GM12864 (cell line): ENCODE measurements at places on chromosomes 2 and 18.

GRCh38 chr18:60200558-60200957 is 172.0 kb downstream of the MC4R start:
- no peak for DNase-seq

DNA sequence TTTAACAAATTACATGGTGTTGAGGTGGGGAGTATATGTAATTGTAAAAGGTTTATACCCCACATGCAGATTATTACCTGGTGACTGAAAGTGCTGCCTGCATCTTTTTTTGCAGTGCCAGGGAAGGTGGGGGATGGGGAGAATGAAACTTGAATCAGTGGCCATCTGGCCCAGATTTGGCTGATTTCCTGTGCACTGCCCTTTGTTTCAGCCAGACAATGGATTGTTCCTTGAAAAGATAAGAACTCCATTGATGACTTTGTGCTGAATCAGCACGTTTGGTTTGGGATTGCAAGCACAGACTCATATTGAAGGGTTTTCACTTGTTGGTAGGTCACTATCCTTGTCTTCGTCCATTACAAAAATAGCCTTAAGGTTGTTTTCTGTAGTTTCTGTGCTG is 20.9 kb downstream of the GREB1L start:
- no peak for DNase-seq

DNA sequence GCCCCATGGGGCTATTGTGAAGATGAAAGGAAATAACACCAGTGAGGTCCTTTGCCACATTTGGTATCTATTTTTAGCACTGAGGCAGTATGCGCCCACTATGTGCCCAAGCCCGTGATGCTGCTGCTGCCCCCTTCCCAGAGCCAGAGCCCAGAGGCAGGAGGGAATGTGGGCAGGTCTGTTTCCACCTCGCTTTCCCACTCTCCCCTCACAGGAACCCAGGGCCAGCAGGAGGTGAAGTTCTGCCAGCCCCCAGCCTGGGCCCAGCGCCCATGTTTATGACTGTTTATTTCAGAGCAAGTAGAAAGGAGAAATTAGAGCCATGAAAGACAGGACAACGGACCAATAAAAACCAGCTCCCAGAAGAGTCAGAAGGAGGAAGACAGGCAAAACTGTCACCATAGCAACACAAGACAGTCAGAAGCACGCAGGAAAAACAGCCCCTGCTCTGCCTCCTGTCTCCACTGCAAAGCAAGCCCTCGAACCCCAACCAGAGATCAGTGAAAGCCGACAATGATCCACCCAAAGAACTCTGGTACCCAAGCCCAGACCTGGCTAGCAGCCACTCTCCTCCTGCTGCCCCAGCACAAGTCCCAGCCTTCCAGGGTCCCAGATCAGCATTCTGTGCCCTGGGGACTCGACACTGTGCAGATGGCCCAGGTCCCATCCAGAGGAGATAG is 1.4 kb downstream of the CYRIA start:
- no peak for DNase-seq

DNA sequence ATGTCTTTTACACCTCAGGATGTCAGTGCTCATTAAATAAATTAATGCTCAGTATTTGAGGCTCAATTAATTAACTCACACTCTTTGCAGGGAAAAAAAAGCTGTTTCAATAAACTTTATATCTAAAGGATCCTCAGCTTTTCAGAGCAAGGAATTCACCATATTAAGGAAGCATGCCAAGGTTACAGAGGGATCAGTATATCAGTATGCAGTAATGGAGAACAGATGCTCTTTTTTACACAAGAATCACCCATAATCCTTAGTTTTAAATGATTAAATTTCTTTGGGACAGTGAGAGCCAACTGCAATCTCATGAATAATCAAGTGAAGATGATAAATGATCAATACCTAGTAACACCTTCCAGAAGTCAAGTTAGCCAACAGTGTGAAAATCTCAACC is 14.9 kb upstream of the LCT start:
- DNase-seq: no peak

GRCh38 chr18:74895686-74896085 is 298.0 kb downstream of the ZNF407 start:
- no peak for DNase-seq

DNA sequence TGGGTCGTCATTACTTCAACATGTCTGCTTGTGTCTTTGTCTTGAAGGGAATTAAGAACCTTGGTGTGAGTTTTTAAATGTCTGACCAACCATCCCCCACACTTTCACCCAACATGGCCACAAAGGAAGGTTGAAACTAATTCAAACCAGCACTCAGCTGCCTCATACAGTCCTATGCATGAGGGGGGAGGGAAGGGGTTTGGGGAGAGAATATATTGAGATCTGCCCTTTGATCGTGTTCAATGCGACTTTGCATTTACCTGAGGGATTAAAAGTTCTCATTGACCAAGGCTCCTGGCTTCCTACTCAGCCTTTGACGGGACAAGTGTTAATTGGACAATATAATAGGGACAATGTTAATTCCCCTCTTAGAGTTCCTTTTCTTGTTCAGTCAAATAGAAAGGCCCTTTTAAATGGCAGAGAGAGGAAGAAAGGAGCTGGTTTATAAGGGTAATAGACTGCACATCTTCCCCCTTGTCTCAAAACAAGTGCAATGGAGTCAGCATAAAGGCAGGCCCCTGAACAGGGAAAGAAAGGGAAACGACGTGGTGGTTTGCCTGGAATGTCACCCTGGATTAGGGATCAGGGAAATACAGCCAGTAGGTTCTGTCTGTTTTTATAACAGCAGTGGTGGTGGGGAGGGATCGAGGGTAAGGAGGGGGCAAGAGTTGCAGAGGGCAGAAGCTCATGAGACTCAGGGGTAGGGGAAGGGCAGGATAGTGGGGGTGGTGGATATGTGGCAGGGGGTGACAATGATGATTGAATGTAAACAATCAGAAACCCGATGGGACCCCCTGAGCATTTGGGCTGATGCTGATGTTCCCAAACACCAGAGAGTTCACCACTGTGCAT is 198.7 kb downstream of the MYCN start:
- DNase-seq: no peak

DNA sequence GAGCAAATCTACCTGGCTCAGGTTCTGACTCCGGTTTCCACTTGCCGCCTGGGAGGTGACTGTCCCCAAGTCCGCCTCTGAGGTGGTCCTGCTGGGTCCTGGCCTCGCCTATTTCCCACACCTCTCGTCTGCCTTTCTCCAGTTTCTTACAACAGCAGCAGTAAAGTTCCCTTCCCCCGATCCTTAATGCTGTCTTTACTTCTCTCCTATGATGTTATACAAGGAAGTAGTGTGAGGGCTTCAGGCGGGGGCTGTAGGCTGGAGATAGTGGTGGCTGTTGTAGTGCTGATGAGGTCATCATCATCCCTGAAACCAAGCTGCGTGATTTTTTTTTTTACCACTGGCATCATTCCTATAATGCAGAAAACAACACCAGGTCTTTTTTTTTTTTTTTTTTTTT is 18.9 kb downstream of the TGIF1 start:
- no peak for DNase-seq

DNA sequence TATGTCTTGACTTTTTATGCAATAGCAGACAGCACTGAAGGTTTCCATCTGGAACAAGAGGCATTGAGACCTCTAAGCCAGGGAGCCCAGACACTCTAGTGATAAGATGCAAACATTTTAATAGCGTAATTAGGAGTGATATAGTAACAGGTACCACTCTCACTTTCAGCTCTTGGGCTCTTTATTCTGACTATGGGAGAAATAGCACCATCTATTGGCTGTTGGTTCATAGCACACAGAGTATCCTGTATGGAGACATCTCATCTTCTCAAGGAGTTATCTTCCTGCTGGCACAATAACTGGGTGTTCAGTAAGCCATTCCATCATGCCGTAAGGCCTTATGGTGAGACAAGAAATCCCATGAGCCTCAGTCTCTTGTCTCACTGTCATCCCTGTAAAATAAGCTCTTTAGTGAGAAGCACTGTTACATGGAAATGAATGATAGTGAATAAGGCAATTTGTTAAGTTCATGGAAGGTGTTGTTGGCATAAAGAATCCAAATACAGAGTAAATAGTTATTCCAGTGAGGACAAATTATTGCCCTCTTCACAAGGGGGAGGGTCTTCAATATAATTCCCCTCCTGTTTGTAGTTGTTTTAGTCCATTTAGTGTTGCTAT is 48.3 kb downstream of the THUMPD2 start:
- DNase-seq: no peak

DNA sequence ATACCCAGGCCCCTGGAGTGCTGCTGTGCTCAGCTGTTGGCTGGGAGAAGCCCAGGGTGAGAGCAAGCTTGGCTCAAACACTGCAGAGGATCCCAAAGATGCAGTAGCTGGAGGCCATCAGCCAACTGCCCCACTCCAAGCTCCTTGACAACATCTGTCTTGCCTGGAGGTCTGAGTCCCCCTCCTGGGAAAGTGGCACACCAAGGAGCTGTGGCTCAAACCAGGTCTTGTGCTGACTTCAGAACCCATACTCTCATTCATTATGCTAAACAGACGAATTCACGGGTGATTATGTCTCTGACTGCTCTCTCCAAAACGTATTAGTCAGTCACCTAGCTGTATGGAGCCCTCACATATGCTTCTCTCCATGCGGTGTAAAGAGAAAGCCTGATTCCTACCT is 206.1 kb downstream of the TTC32 start:
- DNase-seq: no peak

GRCh38 chr2:107448160-107448559 is 378.5 kb upstream of the RGPD4 start:
- DNase-seq: no peak

DNA sequence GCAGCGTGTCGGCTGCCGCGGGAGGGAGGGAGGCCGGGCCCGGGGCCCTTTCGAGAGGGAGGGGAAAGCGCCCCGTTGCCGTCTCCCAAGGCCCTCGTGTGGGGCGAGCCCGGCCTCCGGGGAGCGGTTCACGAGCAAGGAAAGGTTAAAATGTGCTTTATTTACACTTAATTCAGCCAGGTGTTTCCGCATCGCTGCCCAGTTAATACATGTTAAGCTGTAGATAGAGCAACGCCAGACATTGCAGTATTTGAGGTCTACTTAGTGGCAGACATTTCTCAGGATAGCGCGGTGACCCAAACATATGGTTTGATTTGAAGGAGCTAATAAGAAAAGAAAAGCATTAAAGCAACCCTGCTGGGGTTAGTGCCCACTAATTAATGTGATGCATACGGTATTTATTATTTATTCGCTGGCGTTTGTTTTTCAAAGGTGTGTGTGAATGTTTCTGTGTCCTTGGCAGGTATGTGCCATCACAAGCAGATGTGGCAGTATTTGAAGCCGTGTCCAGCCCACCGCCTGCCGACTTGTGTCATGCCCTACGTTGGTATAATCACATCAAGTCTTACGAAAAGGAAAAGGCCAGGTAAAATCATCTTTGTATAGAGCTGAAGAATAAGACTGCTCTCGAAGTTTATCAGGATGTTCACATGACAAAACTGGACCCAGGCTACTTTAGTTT is 571 bp downstream of the EEF1B2 start:
- no peak for DNase-seq

GRCh38 chr2:187421519-187421918 is 26.5 kb downstream of the CALCRL start:
- no peak for DNase-seq

GRCh38 chr2:109346601-109347228 is 217.7 kb downstream of the SH3RF3 start:
- DNase-seq: no peak

- DNase-seq: no peak
Observed at GRCh38 chr2:27843992-27844391, 46.2 kb downstream of the RBKS start.

DNA sequence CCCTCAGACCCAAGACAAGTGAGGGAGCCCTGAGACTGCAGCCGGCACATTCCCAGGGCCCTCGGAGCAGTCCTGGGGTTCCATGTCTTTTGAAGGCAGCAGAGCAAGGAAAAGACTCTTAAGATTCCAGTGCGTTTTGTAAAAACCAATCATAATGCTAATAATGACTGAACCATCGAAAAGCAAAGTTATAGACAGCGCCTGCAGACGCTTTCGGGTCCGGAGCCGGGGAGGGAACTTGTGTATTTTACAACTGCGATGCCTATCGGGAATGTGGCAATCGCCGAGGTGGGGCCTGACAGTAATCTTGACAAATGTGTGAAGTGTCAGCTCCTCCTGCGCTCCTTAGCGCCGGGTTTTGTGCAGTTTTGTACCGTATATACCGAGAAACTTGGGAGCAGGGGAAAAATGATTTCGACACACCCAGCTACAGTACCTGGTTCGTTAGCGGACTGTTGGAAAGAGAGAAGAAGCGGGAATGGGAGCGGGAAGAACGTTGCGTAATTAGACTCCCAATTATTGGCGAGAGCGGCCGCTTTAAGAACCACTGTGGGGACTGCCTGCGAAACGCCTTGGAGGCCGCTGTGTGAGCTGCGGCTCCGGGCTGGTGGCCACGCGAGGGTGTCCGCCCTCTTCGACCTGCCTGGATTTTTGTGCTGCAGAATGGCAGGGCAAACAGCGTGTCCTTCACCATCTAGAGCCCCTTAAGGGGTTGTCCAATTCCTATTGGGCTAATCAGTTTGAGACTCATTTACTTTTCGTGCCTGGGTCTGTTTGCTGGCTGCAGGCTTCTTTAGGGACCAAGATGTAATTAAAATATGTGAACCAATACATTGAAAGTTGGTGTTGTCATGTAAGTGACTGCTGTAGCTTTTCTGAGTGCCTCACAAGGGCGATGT is 2.4 kb downstream of the EPAS1 start:
- DNase-seq: no peak

- no peak for DNase-seq
Observed at GRCh38 chr18:13412901-13413300, 194.3 kb downstream of the LDLRAD4 start.

DNA sequence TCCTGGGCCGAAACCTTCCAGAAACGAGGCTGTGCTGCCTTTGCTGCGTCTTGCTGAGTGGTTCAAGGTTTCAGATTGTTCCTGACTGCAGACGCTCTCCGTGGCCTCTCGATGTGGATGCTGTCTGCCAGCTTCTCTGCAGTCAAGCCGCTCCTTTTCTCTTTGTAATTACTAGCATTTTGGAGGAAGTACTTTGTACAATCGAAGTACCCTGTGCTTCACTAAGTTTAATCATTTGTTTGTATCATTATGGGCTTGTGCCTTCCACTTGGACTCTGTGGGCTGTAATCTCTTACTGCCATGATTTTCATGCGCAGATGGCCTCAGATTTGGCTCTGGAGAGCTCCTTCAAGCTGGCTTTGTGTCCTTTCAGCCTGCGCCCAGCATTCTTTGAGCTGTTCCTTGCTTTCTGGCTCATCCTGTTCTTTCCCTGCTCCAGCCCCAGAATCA is 49.3 kb downstream of the TRAF3IP1 start:
- DNase-seq: no peak

GRCh38 chr2:121197369-121198091 is 87.5 kb downstream of the TFCP2L1 start:
- no peak for DNase-seq

- DNase-seq: no peak
Observed at GRCh38 chr2:233852056-233852455, 2.3 kb downstream of the HJURP start.

GRCh38 chr2:51212374-51212773 is 180.4 kb upstream of the NRXN1 start:
- DNase-seq: no peak

GRCh38 chr2:9981655-9982054 is 30.2 kb downstream of the GRHL1 start:
- no peak for DNase-seq

- no peak for DNase-seq
Observed at GRCh38 chr2:181677912-181678586, 2.3 kb downstream of the NEUROD1 start.

GRCh38 chr2:128306081-128306930 is 12.4 kb downstream of the HS6ST1 start:
- DNase-seq: no peak

- no peak for DNase-seq
Observed at GRCh38 chr2:128808462-128809258, 490.0 kb upstream of the HS6ST1 start.
